Lower lobe of right lung (tissue), 2 donors: ENCODE measurements at places on chromosomes 1 and 21.

- DNase-seq, result no peak
Measured at GRCh38 chr1:20308569-20308968, 17.9 kb downstream of the VWA5B1 start.

DNA sequence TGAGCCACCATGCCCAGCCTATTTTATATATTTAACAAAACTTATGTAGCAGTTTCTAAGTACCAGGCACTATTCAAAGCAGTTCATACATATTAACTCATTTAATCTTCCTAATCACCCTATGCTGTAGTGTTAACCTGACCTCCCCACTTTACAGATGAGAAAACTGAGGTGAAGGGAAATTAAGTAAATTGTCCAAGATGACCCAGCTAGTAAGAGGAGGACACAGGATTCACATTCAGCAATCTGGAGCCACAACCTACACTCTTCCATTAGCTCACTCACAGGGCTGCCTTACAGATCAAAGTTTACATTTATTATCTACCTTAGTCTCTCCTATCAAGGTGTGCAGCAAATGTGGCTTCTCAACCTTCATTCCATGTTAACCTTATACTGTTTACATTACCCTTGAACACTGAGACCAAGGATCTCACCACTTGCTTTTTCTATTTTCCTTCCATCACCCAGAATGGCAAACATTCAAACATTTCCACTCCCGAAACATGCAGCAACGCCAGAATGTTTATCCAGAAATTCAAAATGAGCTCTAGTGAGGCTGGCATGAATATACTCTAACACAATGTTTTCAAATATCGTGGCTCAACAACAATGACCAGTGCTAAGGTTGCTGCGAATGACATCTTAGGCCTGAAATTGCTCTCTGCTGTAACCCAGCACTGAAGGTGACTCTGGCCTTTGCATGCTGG, 24.5 kb downstream of the HIVEP3 start:
- no peak for DNase-seq

- DNase-seq, result no peak
Measured at GRCh38 chr1:15488371-15488770, 12.5 kb downstream of the CELA2B start.

- DNase-seq, result no peak
Measured at GRCh38 chr1:222071387-222071786, 329.5 kb upstream of the DUSP10 start.

- DNase-seq, result no peak
Measured at GRCh38 chr1:201905234-201905890, 16.7 kb downstream of the SHISA4 start.

DNA sequence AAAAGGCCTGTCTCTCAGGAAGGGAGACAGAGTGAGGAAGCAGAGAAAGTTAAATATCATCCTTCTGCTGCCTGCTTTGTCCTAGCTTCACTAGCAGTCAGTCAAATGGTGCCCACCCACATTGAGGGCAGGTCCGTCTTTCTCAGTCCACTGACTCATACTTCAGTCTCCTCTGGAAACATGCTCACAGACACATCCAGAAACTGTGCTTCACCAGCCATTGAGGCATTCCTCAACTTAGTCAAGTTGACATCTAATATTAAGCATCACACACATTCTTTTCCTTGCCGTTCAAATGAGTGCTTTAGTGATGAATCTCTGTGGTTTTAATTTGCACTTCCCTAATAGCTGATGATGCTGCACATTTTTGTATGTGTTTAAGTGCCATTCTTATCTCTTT, 777.8 kb upstream of the PRMT6 start:
- no peak for DNase-seq

- no peak for DNase-seq
Measured at GRCh38 chr1:64861611-64862010, 104.7 kb downstream of the JAK1 start.

DNA sequence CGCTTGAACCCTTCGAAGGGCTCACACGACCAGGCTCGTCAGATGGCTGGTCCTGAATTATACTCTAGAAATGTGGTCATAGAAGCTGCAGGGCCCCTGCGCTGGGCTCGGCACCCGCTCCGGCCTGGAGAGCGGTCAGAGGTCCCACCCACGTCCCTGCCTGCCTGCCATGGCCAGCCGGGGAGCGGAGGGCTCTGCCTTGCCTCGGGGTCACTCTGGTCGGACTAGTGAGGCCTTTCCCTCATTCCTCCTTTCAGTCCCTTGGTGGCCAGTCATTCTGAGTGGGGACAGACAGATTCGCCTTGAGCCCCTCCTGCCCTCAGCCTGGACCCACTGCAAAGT, 529 bp upstream of the MARCKSL1 start:
- DNase-seq, result no peak

- DNase-seq, result peak; percentile 89
Measured at GRCh38 chr1:14923727-14924452, 229.7 kb upstream of the TMEM51 start.

DNA sequence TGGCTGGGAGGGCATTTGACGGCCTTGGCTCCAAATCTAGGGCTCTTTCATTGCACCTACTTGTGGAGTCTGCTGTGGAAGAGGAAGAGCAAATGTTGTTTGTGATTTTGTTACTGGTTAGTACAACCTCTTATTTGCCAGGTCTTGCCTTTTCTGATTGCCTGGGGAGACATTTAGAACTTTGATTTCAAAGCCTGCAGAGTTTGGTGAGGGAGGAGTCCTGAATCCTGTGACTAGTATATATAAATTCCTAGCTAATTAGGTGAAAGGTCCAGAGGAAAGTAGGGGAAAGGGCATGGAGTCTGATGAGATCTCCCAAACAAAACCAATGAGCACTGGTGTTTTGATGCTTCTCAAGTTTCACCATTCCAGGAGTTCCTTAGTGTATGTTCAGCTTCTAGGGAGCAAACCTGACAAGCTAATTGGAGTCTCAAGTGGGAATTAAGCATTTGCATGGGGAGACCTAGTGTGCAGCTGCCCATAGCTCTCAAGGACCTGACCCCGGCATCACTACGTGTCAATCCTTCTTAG, 5.1 kb upstream of the HMGCS2 start:
- DNase-seq, result no peak

DNA sequence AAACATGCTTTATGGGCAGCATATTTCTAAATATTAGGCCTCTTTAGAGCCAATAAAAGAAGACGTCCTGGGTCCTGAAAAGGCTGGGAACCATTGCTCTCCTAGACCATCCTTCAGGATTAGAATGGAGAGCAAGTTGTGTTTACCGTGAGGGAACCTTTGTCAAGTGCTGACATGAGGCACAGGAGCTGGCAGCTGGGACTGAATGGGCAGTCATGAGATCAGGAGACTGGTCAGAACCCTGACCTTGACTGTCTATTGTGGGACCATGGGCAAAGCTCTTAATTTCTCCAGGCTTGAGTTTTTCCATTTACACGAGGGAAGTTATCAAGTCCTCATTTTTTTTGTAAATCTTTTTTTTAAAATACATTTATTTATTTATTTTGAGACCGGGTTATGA, 5.2 kb downstream of the PFKFB2 start:
- DNase-seq, result no peak

DNA sequence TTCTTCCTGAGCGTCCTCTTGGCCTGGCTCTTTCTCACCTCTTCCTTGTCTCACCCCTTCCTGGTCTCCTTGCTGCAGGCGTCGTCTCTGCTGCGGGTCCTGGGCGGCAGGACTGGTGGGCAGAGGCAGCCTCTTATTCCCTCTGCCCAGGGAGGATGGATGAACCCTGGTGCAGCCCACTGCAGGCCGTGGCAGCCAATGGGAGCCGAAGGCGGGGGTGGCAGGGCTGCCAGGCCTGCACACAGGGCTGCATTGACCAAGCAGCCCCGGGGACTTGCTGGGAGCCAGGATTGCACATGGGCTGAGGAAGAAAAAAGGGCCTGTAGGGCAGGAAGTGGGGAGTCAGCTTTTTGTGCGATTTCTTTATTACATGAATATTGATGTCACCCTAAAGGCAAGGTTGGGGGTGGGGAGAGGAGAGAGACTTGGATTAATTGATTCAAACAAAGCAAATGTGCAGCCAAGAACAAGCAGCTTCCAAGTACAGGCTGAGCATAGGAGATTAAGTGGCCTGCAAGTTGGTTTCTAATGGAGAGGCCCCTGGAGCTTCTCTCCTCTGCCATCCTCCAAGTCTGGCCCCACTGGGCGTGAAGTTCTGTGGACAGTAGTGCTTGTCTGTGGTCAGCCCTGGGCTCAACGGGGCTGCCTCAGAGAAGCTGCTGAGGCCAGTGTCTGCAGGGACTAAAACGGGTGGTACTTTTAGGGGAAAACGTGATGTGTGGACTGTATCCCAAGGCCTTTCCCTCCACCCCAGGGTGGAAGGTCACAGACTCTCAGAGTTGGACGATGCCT, at the start of gene S100B:
Gene S100B (minus strand): TSS at position 108 of the 792 bp plus-strand sequence. CDS start 2,667 bp downstream, outside the sequence.
- no peak for DNase-seq

DNA sequence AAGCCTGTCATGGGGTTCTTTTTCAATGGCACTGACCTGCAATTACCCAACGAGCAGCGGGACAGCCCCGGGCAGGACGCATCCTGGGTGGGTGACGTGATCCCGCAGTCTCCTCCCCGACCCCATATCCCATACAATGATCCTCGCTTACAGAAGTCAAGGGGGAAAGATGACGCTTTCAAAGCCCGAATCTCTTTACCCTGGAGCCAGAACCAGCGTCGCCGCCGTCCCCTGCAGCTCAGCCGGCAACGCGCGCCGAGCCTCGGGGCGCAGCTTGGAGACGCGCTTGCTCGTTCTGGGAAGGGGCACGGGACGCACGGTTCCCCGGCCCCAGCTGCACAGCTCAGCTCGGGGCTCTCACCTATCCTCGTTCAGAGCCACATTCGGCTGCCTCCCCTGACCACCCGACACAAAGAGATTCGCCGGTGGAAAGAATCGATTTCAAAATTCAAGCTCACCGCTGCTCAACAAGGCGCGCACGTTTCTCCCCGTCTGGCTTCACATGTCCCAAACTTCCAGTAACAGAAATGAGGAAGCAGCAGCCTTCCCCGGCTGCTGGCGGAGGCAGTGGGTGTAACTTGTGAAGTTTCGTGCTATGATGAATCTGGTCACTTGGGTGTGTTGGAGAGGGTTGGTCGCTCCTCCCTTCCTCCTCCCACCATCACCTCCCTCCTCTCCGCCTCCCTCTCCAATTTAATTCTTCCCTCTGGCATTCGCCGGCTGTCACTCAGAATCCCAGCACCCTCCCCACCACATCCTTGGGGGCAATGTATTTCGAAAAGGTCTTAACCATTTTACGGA, at the start of gene TIAM1:
Gene TIAM1 (minus strand): TSS at position 582 of the 801 bp plus-strand sequence. CDS start 77,289 bp downstream, outside the sequence.
- peak; percentile 77 for DNase-seq

GRCh38 chr1:24195874-24196273, 8.8 kb upstream of the IFNLR1 start:
- DNase-seq, result no peak

DNA sequence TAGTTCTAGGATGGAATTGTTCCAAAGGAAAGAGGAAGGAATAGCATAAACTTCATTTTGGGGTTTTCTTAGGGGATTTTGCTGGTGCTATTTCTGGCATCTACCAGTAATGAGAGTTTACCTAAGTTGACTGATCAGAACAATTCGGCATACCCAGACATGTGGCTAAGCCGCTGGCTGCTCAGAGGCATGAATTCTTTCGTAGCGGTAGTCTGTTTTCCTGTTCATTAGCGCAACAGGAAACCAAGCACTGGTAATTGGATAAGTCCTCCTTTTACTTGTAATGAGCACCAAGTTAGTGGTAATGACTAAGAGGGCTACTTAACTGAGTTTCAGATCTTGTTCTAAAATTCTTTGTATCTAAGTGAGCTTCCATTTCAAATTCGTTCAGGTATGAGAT, 38.6 kb downstream of the C21orf91 start:
- no peak for DNase-seq

- DNase-seq, result peak; percentile 72
Measured at GRCh38 chr1:220335668-220336067, 63.4 kb upstream of the RAB3GAP2 start.

DNA sequence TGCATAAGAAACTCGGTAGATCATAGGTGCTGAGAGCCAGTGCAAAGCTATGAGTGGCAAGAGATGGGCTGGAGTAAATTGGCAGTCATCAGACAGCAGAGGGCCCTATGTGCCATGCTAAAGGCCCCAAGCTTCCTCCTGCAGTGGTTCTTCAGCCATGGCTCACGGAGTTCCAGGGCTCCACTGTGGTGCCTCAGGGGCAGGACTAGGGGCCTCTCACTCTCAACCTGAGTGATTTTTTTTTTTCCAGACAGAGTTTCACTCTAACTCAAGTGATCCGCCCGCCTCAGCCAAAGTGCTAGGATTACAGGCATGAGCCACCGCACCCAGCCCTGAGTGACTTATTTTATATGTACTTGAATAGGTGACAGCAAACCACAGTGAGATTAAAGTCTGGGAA, 10.4 kb upstream of the GJA8 start:
- DNase-seq, result no peak

DNA sequence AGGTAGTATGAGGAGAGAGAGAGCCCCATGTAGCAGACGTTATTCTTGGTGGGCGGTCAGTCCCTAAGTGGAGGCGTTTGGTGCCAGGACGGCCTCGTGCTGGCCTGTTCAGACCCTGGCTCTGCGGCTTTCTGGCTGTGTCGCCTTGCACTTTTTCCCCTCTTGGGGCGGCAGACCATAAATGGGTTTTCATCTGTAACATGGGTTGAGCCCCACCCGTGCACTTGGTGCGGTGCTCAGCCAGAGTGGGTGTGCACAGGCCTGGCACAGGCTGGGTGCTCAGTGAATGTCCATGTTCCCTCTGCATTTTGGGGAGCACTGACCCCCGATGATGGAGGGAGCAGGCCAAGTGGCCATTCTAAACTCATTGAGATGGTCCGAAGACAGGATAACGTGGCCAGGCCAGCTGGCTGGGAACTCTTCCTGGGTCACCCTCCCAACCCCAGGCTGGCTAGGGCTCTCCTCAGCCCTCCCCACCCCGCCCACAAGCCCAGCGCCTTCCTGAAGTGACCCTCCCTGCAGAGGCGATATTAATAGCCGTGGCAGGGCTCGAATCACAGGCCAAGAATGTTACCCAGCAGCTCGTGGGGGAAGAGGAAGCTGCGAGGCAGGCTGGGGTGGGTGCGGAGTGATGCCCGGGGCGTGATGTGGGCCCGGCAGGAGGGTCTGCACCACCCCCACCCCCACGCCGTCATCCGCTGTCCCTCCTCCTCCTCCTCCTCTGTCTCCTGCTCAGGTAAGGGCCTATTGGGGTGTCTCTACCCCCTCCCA, 78.5 kb downstream of the ARHGEF10L start:
- peak; percentile 71 for DNase-seq

GRCh38 chr1:91335603-91336002, 69.0 kb downstream of the HFM1 start:
- DNase-seq, result no peak

DNA sequence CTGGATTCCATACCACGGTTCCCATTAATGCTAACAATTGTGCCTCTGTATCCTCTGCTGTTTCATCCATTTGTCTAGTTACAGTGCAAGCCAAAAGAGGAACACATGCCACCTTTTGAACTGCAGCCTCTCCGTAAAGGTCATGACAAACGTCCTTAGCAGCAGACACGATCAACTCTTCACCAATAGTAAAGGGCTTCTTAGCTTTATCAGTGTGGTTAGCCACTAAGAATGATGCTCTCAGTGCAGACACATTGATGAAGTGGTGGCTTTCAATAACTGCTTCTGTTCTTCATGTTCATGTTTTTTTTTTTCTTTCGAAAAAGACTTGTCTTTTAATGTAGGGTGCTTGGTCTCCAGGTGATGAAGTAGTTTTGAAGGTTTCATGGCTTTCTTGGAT, 14.3 kb downstream of the XPR1 start:
- no peak for DNase-seq
